ENCODE measurements at places on chromosomes 16 and 17.

DNA sequence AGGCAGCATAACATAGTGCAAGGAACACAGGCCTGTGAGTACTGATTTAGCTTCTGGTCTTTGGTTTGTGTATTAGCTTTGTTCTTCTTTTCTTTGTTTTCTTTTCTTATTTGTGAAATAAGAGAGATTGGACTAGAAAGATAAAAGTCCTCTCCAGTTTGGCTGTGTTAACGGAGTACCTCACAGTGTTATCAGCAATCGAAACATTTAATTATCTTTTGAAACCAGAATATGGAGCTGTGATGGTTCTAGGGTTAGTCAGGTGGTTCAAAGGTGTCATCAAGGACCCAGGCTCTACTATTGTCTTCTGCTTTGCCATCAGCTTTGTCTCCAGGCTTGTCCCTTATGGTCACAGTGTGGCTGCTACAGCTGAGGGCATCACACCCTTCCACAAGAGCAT is 25.6 kb downstream of the ADORA2B start:
- DNase-seq, result no peak

DNA sequence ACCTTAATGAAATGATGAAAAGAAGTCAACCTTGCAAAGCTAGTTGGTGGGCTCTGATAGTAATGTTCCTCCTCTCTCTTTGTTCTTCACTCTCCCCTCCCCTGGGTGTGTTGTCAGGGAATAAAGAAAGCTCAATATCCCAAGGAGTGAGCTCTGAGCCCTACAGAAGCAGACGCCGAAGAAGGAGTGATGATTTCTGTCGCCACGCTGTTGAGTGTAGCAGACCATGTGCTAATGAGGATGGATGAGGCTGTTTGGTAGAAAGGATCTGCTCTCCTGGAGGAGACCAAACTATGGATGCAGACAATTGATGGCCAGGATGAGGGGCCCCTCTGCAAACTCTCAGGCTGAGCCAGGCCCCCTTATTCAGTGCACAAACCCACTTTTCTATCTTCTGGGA is 140.0 kb upstream of the DNAH9 start:
- no peak for DNase-seq

DNA sequence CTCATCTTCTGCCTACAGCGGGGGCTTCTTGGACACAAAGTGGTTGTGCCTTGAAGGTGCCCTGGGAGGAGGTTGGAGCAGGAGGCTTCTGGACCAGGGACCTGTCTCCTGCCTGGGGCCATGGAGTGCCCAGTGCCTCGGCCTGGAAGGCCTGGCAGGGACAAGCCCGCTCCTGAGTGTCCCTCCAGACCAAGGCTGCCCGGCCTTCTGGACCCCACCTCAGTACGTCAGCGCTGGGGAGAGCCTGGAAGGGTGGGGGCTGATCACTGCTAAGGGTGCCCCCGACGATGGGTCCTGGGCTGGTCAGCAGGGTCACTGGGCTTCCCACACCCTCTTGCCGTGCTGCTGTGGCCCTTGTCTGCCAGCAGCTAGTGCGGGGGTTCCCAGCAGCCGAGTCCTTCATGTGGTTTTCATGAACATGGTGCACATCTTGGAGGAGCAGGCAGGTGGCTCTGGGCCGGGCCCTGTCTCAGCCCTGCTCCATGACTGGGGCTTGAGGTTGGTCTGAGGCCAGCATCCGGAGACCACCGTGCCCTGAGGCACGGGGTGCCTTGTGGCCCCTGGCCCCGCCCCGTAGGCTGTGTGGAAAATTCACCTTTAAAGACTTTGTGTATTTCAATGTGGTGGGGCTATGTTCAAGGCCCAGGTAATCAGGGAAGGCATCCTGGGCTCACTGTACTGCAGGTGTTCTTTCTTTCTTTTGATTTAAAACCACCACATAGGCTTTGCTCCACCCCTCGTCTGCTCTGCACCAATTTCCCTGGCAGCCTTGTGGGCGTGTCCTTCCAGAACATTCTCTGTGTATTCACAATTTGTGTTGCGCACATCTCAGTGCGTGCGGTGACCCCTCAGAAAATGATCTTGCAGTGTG is 22.4 kb downstream of the MGRN1 start:
- no peak for DNase-seq

GRCh38 chr16:88430185-88430523 is 22.9 kb upstream of the ZFPM1 start:
- DNase-seq, result no peak

DNA sequence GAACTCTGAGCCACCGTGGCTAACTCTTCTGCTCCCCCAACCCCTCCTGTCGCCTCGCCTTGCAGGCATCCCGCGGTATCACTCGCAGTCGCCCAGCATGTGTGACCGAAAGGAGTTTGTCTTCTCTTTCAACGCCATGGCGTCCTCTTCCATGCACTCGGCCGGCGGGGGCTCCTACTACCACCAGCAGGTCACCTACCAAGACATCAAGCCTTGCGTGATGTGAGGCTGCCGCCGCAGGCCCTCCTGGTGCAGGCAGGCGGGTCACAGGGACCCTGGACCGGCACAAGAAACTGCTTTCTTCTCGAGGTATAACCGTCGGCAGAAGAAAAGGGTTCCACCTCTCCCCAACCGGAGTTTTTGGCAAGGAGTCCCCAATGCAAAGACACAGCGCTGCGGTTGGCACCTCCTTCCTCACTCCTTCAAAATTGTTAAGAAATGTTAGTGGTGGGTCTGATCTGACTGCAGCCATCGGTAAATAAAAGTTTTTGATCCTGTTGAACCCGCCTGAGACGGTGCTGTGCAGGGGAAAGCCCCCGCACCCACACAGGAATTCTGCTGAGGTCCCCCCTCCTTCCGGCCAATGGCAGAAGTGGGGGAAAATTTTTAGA is 2.6 kb downstream of the FOXF1 start:
- DNase-seq, result no peak

- DNase-seq, result no peak
These were observed 23.1 kb downstream of the B9D1 start for GRCh38 chr17:19339341-19339815.

DNA sequence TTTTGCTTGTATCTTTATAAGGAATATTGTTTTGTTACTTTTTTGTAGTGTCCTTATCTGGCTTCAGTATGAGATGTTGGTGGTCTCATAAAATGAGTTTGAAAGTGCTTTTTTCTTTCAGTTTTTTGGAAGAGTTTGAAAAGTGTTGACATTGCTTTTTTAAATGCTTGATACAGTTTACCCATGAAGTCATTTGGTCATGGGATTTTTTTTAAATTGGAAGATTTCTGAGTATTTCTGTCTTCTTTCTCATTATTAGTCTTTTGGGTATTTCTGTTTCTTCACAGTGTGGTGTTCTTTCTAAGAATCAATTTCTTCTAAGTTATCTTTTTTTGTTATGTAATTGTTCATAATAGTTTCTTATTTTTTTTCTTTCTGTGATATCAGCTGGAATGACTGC is 15.1 kb downstream of the ZNF267 start:
- DNase-seq, result no peak

- DNase-seq, result no peak
These were observed 46.0 kb downstream of the HNF1B start for GRCh38 chr17:37698911-37699255.

DNA sequence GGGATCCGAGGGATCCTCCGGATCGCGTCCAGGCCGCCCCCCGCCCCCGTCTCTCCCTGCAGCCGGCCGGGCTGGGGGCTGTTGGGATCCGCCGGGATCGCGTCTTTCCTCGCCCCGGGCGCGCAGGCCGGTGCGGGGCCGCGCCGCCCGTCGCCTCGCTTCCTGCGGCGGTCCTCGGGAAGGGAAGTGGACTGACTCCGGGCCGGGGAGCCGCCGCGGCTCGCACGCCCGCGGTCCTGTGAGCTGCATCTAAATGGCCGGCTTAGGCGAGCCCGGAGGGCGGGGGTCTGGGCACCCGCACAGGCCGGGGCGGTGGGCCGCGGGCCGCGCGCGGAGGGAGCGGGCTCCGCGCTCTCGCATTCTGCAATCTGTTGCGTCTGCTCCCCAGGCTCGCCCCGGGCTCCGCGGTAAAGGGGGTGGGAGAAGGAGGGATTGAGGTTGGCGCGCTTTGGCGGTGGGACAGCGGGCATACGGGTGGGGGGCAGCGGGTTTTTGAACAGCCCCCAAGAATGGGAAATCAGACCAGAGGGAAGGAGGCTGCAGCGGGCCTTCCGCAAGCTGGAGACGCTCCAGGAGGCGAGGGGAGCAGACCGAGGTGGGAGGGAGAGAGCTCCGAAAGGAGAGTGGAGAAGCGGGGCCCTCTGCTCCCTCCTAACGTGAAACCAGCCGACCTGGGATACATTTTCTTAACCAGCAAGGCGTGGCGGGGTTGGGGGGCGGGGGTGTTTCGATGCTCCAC is 2.2 kb downstream of the TMEM132E start:
- DNase-seq, result no peak

DNA sequence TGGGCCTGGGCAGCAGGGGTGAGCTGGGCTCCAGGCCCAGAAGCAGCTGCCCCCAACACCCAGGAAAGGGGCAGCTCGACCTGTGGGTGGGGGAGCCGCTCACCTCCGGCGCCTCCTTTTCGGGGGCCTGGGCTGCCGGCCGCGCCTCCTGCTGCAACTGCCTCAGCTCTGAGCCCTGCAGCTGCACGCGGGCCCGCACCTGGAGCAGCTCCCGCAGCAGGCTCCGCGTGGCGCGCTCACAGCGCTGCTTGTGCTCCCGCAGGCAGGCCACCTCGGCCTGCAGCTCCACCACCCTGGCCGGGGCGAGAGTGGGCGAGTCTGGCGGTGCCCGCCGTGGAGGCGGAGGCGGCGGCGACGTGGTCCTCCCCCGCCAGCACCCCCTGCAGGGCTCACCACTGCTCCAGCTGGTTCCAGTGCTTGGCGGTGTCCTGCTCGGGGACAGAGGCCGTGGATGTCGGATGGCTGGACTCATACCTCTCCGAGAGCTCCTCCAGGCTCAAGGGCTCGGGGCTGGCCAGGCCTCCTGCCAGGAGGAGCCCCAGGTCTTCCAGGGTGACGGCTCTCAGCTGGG is 868 bp downstream of the CCDC154 start:
- no peak for DNase-seq

- no peak for DNase-seq
These were observed 331.3 kb downstream of the SEC14L1 start for GRCh38 chr17:77471984-77472461.

GRCh38 chr16:57570301-57571070 is 28.0 kb downstream of the ADGRG5 start:
- no peak for DNase-seq

DNA sequence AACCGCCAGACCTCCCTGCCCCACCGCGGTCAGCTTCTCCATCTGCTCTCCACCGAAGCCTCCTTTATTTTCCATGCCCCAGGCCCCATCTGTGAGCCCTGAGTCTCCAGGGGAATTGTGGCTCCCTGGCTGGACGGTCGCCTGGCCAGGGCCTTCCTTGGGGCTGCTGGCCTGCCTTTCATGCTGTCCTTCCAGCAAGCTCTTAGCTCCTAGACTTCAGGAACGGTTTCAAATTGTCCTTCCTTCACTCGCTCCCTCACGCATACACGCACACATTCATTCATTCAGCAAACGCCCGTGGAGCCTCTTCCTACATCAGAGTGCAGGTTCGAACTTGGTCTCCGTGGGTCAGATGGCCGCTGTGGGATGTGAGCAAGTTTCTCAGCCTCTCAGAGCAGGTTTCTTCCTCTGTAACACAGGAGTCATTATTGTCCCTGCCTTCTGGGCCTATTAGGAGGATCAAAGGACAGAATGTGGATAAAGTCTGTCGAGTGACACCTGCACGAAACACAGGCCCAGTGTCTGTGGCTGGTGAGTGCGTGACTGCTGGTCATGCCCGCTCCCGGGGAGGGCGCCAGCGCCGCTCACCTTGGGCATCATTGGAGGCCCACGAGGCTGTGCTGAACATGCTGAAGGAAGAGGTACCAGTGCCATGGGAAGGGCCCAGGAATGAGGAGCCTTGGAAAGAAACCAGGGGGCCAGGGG is 18.7 kb upstream of the GSE1 start:
- DNase-seq, result no peak

GRCh38 chr16:71927383-71927782 is 32.1 kb downstream of the IST1 start:
- no peak for DNase-seq

DNA sequence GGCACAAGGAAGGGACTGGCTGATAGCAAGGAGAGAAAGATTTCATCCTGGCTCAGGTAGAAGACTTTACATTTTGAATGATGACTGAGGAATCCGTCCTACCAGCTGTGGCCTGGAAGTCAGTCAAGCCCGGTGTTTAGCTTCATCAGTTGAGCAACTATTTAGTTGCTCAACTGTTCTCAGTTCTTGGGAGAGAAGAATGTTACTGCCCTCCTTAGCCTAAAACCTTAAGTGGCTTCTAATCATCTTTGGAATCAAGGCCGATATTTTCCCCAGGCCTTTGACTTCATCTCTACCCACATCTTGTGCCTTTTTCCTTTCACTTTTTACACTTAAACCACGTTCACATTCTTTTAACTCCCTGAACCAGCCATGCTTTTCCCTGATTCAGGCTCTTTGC is 17.3 kb upstream of the RBL2 start:
- no peak for DNase-seq

DNA sequence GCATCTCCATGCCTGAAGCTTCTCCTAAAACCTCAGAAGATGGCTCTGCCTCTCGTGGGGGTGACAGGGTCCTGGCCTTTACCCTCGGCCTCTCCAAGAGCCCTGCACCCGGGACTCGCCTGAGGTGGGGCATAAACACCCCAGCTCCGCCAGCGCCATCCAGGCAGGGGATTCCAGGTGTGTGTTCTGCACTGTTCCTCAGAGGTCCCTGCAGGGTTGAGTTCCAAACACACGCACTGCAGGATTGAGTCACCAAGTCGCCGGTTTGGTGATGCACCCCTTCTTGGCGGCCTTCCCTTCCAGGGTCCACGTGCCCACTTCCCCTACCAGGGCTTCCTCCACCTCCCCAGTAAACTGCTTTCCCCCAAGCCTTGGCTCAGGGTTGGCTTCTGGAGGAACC is 40.0 kb upstream of the RBFOX3 start:
- no peak for DNase-seq

DNA sequence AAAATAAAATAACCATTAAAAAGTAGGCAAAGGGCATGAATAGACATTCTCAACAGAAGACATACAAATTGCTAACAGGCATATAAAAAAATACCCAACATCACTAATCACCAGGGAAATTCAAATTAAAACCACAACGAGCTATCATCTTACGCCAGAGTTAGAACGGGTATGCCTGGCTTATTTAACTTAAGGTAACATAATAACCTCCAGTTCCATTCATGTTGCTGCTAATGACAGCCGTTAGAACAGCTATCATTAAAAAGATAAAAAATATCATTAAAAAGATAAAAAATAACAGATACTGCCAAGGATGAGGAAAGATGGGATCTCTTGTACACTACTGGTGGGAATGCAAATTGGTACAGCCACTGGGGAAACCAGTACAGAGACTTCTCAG is 89.3 kb downstream of the GAS7 start:
- DNase-seq, result no peak

DNA sequence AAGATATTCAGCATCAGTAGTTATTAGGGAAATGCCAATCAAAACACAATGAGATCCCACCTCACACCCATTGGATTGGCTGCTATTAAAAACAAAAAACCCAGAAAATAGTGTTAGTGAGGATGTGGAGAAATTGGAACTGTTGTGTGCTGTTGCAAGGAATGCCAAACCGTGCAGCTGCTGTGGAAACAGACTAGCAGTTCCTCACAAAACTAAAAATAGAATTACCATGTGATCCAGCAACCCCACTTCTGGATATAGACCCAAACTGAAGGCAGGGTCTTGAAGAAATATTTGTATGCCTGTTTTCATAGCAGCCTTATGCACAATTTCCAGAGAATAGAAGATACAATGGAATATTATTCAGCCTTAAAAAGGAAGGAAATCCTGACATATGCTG is 46.0 kb downstream of the FOXK2 start:
- DNase-seq, result no peak

Data from CD4-positive, alpha-beta T cell treated with Interferon alpha-2 for 1 hour (primary cell).